ENCODE measurements at places on chromosomes 6 and 20.

GRCh38 chr6:80676386-80676785 lies 569.9 kb downstream of the BCKDHB start:
- no peak for DNase-seq

GRCh38 chr20:50367104-50367674 lies 143.0 kb upstream of the PTPN1 start:
- DNase-seq: peak; percentile 15

- peak; percentile 12 for DNase-seq
These were observed 224.2 kb downstream of the NFATC2 start for GRCh38 chr20:51318058-51318949.

- no peak for DNase-seq
These were observed 37.0 kb upstream of the IER3 start for GRCh38 chr6:30781395-30781742.

DNA sequence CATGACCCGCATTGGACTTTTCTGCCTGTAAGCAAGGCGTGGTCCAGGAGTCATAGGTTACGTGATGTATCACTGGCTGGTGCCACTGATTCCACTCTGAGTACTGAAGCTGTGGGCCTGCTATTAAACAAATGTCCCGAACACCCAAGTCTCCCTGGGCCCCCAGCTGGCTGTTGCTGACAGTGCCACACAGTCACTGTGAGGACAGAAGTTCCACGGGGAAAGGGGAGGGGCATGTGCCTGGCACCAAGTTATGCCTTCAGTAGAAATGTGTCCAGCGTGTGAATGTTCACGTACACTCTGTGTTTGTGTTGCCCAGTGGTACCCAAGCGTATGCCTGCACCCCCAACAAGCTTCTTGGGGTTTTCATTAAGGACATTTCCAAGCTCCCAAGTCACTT lies 171.4 kb upstream of the QKI start:
- DNase-seq: no peak

DNA sequence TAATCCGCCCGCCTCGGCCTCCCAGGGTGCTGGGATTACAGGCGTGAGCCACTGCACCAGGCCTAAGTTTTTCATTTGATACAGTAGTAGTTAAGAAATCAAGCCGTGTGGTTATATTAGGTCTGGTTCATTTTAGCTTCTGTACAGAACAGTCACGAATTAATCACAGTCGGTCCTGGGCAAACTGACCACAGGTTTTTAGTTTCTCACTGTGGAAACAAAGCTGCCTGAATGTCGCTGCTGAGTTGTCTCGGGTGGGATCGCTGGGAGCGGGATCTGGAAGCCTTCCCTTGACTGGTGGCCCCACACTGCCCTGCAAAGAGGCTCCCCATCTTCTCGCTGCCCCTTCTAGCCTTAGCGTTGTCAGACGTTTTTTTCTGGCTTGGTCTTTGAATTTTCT lies 18.6 kb downstream of the UCKL1 start:
- DNase-seq: no peak

GRCh38 chr6:128763599-128764300 lies 119.2 kb upstream of the LAMA2 start:
- no peak for DNase-seq

- DNase-seq: no peak
These were observed 9.8 kb downstream of the SPATA2 start for GRCh38 chr20:49905415-49906091.
